ENCODE measurements at places on chromosomes 6 and 20.

GRCh38 chr20:48684501-48685041 lies 143.2 kb downstream of the PREX1 start:
- no peak for DNase-seq

DNA sequence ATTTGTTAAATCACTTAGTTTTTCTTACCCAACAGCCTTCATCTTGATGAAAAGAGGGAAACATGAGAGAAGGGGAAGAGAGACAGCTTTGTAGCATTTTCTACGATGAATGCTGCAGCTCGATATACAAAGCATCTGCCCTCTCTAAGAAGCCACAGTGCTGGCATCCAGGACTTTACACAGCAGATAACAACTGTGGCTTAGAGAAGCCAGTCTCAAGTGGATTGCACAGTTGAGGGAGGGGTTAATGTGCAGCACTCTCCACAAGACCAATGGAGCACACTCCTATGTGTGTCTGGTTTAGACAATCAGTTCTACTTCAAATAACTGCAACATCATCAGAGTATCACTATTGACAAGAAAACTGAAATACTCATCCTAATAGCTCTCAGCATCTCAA lies 5.8 kb downstream of the C6orf120 start:
- DNase-seq, result no peak

DNA sequence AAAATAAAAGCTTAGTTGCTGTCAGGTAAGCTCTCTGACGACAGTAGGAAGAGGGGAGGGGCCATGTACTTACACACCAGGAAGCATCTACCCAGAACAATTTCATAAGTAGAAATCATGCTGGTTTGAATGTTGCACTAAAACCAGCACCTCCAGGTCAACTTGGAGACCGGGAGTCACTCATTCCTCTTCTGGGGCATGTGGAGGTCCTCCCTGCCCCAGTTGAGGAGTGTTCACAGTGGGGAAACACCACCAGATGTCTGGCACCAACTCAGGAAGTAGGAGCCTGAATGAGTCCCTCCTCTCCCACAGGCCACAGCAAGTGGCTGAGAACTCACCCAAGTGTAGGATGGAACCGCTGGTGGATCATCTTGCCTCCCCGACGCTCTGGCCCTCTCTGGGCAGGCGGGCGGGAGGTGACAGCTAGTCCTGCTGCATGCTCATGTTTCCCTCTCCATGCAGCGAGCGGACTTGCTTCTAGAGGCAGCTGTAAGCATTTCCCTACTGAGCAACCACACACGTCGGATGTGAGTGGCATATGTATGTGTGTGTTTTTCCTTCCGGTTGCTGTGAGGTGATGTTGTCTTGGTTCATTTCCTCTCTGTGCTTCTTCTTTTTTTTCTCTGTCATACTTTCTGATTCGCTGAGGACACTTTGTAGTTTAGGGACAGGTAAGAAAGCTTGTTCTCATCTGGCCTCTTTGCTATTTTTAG lies 149.5 kb upstream of the NEDD9 start:
- DNase-seq, result peak; percentile 68

- no peak for DNase-seq
These were observed 278.2 kb downstream of the CLIC5 start for GRCh38 chr6:45737331-45738056.

DNA sequence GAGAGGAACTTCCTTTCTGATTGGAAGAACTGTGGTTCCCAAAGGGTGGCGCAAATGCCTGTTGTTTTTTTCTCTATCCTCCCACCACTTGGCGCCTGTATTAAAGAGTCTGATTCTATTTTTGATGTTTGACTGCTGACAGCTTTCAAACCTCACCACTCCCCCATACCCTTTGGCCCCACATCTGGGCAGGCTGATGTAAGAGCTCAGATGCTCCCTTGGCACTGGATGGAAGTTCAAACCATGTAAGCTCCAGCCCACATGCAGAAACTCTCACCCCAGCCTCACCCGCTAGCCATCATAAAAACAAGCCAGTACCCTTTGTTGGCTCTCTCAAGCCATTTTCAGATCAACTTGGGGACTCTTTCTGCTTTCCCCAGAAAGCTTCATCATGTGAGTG lies 20.0 kb upstream of the TMEM14A start:
- DNase-seq, result no peak

DNA sequence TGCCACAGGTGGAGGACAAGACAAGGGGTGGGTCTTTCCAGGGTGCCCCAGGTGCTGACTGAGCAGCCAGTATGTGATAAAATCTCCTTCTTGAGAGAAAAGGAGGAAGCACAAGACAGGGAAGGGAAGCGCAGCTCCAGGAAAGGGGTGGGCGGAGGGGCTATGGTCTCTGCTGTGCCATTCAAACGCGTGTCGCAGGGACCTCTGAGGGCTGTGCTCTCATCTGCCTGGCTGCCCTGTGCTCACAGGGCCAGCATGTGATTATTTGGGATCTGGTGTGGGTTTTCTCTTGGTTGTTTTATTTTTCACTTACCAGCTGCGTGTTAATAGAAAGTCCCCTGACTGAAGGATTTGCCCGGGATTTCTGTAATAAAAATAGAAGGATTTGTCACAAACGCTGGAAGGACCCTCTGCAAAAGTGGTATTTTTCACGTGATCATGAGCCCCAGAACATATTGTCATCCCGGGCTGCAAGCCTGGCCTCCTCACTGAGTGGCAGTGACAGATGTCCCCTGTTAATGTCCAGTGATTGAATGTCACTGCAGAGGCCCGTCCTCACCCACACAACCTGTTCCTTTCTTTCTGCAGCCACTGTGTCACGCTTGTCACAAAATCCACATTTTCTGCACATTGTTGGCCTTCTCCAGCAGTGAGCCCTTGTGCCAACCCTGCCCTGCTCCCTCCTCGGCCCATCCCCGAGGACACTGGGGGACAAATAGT lies 35.0 kb upstream of the VSX1 start:
- DNase-seq, result no peak

GRCh38 chr6:85983032-85983659 lies 340.5 kb upstream of the SYNCRIP start:
- no peak for DNase-seq

GRCh38 chr6:91659891-91660290 lies 1073.0 kb upstream of the MAP3K7 start:
- DNase-seq, result no peak

DNA sequence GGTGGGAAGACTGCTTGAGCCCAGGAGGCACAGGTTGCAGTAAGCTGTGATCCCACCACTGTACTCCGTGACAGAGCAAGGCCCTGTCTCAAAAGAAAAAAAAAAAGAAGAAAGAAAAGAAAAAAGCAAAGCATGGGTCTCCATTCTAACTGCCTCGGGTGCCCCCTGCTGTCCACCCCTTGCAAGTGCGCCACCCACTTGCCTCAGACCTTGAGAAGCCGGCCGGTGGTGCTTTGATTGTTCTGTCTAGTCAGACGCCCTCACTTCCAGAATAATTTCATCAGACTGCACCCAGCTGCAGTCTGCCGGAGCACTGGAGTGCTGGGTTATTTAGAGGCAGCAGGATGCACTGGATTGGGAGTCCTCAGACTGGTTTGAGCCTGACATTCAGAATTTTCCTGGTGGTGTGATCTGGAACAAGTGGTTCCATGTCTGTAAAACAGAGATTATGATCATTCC lies 17.6 kb upstream of the TM9SF4 start:
- peak; percentile 80 for DNase-seq

DNA sequence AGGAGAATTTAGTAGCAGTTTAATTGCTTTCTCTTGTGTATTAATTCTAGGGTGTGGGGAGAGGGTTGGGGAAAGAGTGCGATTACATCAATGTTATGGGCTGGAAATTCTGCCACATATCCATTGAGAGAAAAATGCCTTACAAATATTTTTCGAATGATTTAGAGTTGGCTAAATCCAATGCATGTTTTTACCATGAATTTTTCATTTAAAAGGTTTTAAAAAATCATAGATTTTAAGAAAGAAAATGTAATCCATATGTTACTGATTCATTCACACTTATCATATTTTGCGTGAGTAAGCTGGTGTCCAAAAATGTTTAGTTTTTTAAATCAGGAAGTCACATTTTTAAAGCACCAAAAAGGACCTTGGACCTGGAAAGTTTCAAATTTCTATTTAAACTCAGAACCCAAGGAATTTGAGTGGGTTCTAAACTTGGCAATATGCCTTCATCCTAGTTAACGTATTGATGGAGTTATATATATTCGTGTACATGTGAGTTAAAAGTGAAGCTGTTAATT lies 627.4 kb upstream of the CITED2 start:
- DNase-seq, result no peak

DNA sequence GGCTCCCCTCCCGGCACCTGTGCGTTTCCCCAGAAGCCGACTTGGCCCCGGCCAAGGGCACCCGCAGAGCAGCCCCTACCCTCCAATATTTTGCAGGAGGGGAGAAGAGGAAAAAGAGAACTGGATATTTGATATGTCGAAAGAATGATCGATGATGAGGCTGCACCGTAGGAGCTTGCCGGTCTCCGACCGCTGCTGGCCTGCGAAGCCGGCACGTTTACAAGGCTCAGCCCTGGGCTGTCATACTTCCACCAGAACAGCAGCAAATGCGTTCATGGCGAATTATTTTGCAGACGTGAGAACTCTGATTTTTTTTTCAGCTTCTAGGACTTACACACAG lies 296.7 kb downstream of the TFAP2C start:
- no peak for DNase-seq

- DNase-seq, result no peak
These were observed 48.7 kb upstream of the FAM83D start for GRCh38 chr20:38877483-38877882.

DNA sequence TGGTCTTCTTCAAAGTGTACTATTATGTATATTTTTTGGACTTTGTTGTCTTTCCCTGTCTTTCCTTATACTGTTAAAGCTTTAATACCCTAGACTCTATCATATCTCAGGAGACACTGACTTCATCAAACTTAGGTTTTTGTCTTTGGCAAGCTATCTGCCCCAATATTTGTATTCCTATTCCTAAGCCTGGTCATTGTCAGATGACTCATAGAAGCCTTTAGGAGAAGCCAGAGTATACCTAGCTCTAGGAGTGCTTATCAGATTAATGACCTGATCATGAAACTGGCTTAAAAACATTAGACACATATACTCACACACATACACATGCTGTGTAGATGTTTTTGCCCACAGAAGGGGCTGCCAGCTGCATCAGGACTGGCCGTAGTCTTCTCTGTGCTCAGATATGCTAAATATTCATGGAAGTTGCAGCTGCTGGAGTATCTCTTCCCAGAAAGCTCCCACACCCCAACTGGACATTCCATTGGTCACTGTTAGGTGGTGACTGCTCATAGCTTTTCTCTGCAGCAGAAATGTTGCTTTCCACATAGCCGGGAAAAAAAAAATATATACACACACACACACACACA lies 102.0 kb downstream of the ANKS1A start:
- no peak for DNase-seq

- no peak for DNase-seq
These were observed 169.2 kb downstream of the OR2B2 start for GRCh38 chr6:27742833-27743573.

GRCh38 chr6:100633096-100633777 lies 168.5 kb upstream of the SIM1 start:
- DNase-seq, result no peak

DNA sequence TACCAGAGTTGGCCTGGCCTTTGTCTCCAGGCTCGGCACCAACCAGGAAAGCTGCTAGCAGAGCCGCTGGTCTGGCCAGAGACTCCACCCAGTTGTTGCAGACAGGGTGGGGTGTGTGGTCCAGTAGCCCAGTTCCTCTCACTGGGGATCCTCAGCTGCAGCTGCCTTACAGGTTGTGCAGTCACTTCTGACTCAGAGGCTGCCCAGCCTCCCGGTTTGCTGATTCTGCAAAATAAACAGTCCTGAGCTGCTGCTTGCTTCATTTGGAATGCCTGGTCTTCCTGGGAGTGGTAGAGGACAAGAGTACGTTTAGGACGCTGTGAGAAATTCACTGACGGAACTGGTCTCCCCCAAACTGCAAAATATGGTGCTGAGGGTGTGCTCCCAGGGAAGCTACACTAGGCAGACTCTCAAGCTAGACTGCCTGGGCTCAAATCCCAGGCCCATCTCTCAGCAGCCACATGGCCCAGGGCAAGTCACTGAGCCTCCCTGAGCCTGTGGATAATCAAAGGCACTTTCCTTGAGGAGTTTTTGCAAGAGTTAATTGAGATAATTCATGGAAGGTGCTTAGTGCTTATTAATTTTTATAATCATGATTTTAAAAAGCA lies 246.1 kb downstream of the TFAP2C start:
- DNase-seq, result no peak

- no peak for DNase-seq
These were observed 602 bp downstream of the TGM6 start for GRCh38 chr20:2381303-2381702.

- no peak for DNase-seq
These were observed 67.5 kb upstream of the TFB1M start for GRCh38 chr6:155381673-155382337.

DNA sequence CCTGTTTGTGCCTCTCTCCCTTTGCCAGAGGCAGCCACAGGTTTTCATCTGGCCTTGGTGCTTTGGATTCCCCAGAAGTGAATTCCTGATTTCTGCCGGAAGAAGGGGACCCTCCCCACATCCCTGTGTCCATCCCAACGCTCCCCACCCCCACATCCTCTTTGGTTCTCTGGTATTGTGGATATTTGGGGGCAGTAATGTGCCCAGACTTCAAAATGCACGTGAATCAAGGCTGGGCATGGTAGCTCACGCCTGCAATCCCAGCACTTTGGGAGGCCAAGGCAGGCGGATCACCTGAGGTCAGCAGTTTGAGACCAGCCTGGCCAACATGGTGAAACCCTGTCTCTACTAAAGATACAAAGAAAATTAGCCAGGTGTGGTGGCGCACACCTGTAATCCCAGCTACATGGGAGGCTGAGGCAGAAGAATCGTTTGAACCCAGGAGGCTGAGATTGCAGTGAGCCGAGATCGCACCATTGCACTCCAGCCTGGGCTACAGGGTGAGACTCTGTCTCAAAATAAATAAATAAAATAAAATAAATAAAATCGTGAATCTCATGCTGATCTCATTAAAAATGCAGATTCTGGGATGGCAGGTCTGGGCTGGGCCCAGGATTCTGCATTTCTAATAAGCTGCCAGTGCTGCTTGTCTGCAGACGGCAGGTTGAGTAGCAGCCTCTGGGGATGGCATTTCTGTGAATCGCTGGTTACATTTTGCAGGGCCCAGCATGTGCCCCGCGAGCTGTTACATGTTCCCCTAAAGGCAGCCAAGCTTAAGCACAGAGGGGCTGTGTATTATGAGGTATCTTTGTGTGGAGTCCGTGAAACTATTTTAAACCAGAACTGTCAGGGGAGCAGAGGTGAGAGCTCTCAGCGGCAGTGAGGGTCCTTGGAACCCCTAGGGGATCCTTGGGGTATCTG lies 49.0 kb downstream of the SYNJ2 start:
- no peak for DNase-seq
